ENCODE measurements at places on chromosomes 16 and 17.

- DNase-seq, result peak; percentile 19
These were observed 7.5 kb upstream of the C16orf95 start for GRCh38 chr16:87324411-87325275.

- DNase-seq, result no peak
These were observed 13.6 kb downstream of the HEATR6 start for GRCh38 chr17:60065136-60065535.

DNA sequence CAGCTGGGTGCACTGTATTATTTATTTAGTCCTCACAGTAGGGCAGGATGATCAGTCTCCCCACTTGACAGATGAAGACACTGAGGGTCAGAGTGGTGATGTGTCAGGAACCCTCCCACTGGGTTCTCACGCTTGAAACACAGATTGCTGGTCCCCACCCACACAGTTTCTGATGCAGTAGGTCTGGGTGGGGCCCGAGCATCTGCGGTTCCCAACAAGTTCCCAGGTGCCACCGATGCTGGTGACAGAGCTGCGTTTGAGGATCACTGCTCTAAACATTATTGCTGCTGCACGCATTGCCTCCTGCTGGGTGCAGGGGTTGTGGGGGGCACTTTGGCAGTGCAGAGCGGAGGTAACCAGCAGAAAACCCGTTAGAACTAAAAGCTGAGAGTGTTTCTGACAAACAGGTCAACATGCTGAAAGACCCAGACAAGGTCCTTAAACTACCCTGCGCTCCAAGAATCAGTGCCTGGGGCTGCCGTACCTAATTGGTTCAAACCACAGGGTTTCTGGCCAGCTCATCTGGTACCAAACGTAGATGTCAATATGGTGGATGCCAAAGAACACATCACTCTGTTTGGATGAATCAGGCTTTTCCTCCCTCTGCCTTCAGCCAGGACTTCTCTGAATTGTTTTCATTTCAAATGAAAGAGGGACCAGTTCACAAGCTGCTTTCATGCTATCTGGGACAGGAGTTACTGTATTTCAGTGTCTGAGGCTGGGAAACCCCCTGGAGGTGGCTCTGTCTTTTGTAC is 76.0 kb downstream of the ABCC1 start:
- peak; percentile 48 for DNase-seq

- DNase-seq, result no peak
These were observed 265.8 kb upstream of the TNRC6C start for GRCh38 chr17:77692571-77693161.

DNA sequence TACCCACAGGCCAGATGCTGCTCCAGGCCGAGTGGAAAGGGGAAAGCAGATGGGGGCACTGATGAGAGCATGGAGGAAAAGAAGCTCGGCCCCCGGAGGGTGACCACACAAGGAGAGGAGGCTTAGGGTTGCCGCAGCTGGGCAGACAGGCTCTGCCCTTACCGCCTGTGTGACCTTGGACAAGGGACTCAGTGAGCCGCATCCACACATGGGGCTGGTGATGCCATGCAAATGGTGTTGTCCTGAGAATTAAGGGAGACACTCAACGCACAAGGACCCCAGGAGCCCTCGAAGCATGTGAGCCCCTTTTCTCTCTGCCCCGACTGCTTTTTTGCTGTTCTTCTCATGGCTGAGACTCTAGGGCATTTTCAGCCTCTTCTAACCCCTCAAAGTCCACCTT is 61.0 kb downstream of the PLXDC1 start:
- no peak for DNase-seq
